ENCODE measurements at places on chromosomes 7 and 10.
A peak's percentile ranks its signal among the peaks of the same experiment; 100 is the strongest.

DNA sequence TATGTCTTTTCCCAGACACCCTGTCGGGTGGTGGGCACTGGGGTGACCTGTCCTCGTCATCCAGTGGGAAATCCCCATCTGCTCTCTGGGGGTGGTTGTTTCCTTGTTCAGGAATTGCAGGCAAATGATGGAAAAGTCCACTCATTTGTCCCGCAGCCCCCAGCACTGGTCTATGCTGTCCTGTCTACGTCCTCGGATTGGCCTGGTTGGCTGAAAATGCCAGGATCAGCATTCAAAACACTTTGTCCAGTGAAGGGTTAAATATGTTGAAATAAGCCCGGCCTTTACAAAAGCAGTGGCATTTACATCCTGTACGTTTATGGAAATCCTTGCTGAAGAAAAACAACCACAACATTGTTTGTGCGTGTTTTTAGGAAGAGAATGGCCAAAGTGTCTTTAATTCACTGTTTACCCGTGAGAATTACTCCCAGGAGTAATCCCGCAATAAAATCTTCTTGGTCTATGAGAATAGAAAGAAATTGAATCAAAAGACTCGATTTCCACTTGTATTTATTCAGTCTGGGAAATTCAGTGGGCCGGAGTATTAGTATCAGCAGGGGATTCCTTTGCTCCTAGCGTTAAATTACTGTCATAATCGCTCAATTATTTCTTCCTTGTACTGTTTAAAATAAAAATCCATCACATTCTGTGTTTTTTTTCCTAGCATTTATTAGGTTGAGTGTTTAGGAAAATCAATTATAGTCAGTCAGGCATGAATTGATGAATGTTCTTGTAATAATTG is 116.8 kb upstream of the SH2B2 start:
- no peaks in the 10 kb centered on the region for H3K27me3 ChIP-seq
- H3K4me3 ChIP-seq = no peak overlapping the region
- no peak for DNase-seq
- no peak overlapping the region for H3K27ac ChIP-seq

DNA sequence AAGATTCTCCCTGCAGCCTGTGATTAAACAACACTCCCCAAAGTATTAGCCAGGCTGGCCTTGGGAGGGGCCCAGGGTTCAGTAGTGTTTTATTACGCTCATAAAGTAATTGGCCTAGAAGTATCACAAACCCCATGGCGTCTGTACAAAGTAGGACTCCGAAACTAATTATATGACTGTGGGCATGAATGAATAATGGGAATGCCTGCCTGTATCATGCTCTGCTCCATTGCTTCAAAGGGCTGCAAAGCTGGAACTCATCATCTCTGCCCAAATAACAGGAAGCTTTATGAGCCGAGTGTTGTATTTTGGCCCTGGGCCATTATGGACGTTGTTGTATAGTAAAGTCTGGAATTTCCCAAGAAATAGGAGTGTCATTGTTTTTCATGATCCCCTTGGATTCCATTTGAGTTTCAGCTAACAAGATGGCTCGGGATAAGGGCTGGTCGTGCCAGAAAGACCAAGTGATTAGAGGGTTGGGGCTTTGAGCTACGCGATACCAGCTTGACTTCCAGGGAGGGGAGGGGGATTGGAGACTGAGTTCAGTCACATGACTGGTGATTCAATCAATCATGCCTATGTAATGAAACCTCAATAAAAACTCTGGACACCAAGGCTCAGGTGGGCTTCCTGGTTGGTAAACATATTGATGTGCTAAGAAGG is 65.3 kb upstream of the NPTX2 start:
- peak; percentile 21 for DNase-seq
- no peak overlapping the region for H3K4me3 ChIP-seq
- H3K36me3 ChIP-seq = no peaks in the 10 kb centered on the region

- H3K36me3 ChIP-seq = no peaks in the 10 kb centered on the region
- no peak for DNase-seq
- no peak overlapping the region for H3K27ac ChIP-seq
- no peak overlapping the region for H3K4me3 ChIP-seq
- H3K4me1 ChIP-seq = no peaks in the 10 kb centered on the region
- no peaks in the 10 kb centered on the region for H3K27me3 ChIP-seq
Observed at GRCh38 chr7:10475940-10476641, 497.6 kb upstream of the PHF14 start.

- H3K27me3 ChIP-seq = no peaks in the 10 kb centered on the region
- H3K36me3 ChIP-seq = no peaks in the 10 kb centered on the region
Observed at GRCh38 chr10:84693006-84693405, 364.6 kb downstream of the CCSER2 start.

- H3K4me3 ChIP-seq = no peak overlapping the region
- H3K4me1 ChIP-seq = no peaks in the 10 kb centered on the region
- no peak for DNase-seq
- H3K36me3 ChIP-seq = no peaks in the 10 kb centered on the region
Observed at GRCh38 chr10:79260811-79261740, 86.2 kb upstream of the PPIF start.

DNA sequence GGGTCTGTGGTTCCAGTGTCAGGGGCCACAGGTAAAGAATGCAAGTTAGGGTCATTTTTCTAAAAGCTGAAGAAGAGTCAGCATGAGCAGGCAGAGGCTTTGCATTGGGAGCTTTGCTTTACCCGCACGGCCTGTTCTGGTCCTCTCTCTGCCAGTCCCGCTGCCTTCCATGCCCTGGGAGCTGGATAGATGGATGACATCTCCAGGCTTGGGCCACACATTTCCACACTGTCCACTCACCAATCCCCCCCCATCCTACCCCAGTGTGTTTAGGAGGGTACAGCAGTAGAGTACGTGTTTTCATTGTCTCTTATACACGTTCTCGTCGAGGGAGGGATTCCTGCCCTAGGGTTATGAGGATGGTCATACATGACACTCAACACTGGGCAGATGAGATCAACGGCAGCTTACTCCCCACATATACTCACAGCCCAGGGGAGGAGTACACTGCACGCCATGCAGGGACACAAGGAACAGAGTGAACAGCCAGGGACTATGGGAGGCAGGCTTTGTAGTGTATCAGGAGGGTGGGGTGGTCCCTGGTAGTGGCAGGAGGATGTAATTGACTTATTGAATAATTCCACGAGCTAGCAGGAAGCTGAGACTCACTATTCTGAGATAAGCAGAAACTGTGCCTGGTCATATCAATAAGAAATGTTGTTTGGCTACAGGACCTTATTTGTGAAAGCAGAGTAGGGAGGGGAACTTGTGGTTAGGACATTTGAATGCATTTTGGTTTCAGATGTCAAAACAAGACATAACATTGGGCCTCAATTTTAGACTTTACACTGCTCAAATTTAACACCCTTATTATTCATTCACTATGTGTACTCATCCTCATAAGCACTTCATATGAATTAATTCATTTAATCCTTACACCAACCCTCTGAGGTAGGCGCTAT is 36.6 kb downstream of the PLPP4 start:
- H3K36me3 ChIP-seq = no peaks in the 10 kb centered on the region
- H3K27ac ChIP-seq = no peak overlapping the region
- H3K4me1 ChIP-seq = no peaks in the 10 kb centered on the region
- no peak overlapping the region for H3K4me3 ChIP-seq

DNA sequence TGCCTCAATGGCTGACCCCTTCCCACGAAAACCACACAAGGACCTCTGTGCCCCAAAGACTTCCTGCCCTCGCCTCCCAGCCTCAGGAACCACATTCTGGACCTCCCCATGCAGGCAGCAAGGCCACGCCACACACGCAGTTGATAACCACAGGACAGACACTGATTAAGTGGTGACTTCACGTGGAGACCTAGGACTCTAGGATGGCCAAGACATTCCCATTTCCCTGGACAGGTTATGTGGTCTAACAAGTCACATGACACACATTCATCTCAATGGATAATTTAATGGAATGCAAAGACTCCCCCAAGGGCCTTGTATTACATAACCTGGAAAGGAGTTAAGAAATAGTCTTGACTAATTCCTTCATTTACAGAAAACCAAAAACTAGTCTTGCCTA is 110.2 kb downstream of the LARP4B start:
- no peaks in the 10 kb centered on the region for H3K27me3 ChIP-seq
- no peak for DNase-seq
- H3K27ac ChIP-seq = no peak overlapping the region
- peaks cover 18% of the 10 kb centered on the region for H3K36me3 ChIP-seq
- no peak overlapping the region for H3K4me3 ChIP-seq
- H3K4me1 ChIP-seq = no peaks in the 10 kb centered on the region

DNA sequence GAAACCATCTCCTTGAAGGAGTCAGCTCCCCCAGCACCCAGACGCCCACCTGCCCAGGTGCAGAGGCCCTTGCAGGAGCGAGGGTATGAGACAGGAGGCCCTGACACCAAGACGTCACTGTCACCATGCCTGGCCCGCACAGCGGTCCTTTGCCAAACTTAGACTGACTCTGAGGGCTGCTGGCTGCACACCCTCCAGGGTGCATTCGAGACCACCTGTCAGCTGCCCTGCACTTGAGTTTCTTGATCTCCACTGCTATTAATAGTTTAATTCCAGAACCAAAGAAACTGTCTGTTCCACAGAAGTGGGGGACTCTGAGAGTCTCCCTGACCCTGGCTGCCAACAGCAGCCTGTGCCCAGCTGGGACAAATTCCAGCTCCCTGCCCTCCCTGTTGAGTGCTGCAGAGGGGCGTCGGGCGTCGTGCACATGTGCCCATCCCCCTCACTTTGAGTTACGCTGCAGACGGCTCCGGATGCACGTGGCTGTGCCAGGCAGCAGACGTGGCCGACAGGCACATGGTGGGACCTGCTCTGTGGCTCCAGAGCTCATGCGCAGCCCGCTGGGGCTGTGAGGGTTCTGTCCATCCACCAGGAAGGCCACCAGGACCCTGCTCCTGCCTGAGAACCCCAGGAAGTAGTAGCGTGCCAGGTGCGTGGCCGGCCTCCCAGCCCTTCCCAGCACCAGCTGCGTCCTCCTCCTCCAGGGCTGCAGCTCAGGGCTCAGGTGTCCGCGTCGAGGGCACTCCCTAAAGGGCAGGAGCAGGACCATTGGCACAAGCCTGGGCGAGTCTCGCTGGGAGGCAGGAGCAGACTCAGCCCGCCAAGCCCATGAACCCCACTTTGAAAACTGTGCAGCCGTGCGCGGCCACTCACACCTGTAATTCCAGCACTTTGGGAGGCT is 24.8 kb downstream of the ELFN1 start:
- H3K4me3 ChIP-seq = no peak overlapping the region
- H3K36me3 ChIP-seq = no peaks in the 10 kb centered on the region
- DNase-seq = no peak
- no peaks in the 10 kb centered on the region for H3K4me1 ChIP-seq
- no peaks in the 10 kb centered on the region for H3K27me3 ChIP-seq

DNA sequence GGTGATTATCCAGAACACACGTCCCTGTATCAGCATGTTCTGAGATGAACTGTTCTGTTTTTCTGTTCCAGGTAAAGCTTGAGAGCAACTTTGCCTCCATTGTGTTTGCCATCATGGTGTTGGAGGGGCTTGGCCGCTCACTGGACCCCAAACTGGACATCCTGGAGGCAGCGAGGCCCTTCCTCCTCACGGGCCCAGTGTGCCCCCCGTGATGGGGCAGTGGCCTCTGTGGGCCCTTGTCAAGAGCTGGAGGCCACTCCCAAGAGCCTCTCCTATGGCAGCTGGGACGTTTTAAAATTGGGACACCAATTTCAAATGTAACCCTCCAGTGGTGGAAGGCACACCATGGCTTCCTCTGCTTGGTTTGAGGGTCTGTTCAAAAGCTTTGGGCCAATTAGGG is 1.9 kb upstream of the NDUFB2 start:
- H3K36me3 ChIP-seq = no peaks in the 10 kb centered on the region
- H3K4me3 ChIP-seq = no peak overlapping the region
- H3K4me1 ChIP-seq = peaks cover 7% of the 10 kb centered on the region
- DNase-seq = no peak

- no peaks in the 10 kb centered on the region for H3K4me1 ChIP-seq
- H3K27me3 ChIP-seq = no peaks in the 10 kb centered on the region
- H3K4me3 ChIP-seq = no peak overlapping the region
- H3K27ac ChIP-seq = no peak overlapping the region
Observed at GRCh38 chr7:75866114-75866488, 12.7 kb upstream of the RHBDD2 start.

GRCh38 chr10:80855348-80855971 is 317.8 kb downstream of the SH2D4B start:
- no peak overlapping the region for H3K4me3 ChIP-seq
- H3K27me3 ChIP-seq = no peaks in the 10 kb centered on the region
- H3K4me1 ChIP-seq = no peaks in the 10 kb centered on the region
- H3K27ac ChIP-seq = no peak overlapping the region
- no peaks in the 10 kb centered on the region for H3K36me3 ChIP-seq

- H3K4me1 ChIP-seq = no peaks in the 10 kb centered on the region
- DNase-seq = no peak
- H3K27ac ChIP-seq = no peak overlapping the region
- H3K4me3 ChIP-seq = no peak overlapping the region
Observed at GRCh38 chr10:75858339-75858738, 426.9 kb downstream of the LRMDA start.

- H3K27ac ChIP-seq = no peak overlapping the region
- DNase-seq = no peak
- no peaks in the 10 kb centered on the region for H3K4me1 ChIP-seq
- no peaks in the 10 kb centered on the region for H3K27me3 ChIP-seq
- H3K36me3 ChIP-seq = no peaks in the 10 kb centered on the region
Observed at GRCh38 chr10:5559642-5560141, 34.9 kb downstream of the CALML3 start.

DNA sequence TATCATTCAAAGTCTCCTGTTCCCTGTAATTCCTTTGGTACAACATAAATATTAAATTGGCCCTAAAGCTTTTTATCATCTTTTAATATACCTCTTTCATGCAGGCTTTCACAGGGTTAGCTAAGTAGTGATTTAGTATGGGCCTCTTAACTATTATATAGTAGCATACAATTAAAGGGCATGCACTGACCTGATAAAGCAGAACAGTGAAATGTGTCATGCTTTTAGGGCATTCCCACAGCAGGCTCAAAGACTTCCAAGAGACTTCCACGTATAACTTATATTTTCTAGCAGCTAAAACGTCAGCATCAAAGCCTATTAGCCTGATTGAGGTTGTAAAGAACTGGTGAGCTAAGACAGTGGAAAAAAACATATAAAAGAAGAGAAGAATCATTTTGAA is 35.3 kb downstream of the SAMD8 start:
- no peak for DNase-seq
- no peak overlapping the region for H3K27ac ChIP-seq
- no peak overlapping the region for H3K4me3 ChIP-seq

Data from colonic mucosa (tissue), 4 donors.